ENCODE measurements at places on chromosomes 6 and 20. TPM values are rescaled to one million over a fixed set of nuclear protein-coding genes. Genes with fewer than 3 reads are reported as not detected.

DNA sequence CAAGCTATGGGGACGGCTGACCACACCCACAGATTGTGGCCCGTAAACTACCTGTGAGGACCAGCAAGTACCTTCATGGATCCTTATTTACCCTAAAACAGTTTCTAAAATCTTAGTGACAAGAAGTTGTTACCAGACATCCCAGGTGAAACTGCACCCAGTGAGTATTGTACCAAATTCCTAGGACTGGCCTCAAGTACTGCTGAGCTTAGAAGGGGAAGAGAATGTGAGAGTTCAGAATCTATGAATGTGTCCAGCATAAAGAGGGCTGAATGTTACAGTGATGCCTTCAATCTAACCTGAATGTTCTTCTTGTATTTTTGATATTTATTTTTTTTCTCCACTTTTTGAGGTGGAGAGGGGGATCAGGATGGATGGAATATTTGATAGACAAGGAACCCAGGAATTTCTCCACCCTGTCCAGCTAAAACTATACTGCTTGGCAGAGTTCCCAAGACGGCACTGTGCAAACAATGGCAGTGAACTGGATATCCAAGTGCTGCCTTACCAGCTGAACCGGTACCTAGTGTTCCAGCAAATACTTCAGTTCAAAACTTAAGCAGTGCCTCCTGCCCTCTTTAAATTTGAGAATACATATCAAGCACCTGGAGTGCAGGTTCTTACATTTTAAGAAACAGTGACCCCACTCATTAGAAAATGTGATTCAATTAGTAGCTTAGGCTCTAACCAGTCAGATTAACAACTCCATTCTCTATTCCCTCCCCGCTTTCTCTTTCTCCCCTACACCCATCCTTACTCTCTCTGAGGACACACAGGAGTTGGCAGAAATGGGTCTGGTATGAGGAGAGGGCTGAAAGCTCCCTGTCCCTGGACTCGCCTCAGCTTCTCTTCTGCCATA, 427.3 kb upstream of the FLRT3 start:
- no peak overlapping the region for H3K27ac ChIP-seq
- no peaks in the 10 kb centered on the region for H3K4me1 ChIP-seq
- DNase-seq, result no peak
- no peaks in the 10 kb centered on the region for H3K36me3 ChIP-seq
- H3K4me3 ChIP-seq, result no peak overlapping the region
- no peaks in the 10 kb centered on the region for H3K27me3 ChIP-seq

DNA sequence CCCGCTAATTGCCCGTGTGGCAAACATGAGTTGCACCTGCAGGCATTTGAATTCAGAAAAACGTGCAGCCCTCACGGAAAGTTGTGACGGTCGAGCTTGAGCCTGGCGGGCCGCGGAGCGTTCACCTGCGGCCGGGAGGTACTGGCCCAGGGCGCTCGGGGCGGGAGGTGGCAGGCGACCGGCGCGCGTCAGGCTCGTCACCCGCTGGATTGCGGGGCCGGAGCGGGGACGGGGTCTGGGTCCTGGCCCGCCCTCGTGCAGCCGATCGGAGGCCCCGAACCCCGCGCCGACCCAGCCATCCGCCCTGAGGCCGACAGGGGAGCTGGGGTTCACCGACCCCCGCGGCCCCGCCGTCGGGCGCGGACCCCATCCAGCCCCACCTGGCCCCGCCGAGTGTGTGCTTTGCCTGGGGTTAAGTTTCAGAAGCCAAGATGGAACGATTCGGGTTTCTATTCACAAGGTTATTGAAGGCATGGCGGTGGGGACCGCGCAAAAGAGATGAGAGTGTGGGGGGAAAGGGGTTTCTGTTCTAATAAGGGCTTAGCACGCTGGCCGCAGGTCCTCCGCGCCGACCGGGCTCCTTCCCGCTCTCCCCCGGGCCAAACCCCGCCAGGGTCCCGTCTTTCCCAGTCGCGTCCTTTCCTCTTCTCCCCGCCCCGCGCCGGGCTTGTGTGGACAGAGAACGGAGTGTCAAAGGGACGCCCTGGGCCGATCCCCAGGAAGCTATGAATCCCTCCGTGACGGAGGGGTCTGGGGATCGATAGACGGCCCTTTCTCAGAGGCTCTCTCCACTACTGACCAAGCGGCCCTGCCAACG, 1.6 kb upstream of the HEY2 start:
- peaks cover 2% of the 10 kb centered on the region for H3K4me1 ChIP-seq
- peaks cover 26% of the 10 kb centered on the region for H3K27me3 ChIP-seq
- H3K36me3 ChIP-seq, result no peaks in the 10 kb centered on the region

GRCh38 chr6:67914419-67914818, 720.7 kb upstream of the ADGRB3 start:
- H3K36me3 ChIP-seq, result no peaks in the 10 kb centered on the region
- H3K27ac ChIP-seq, result no peak overlapping the region
- no peaks in the 10 kb centered on the region for H3K4me1 ChIP-seq

- no peak overlapping the region for H3K4me3 ChIP-seq
- peak; percentile 24 for DNase-seq
- peak overlapping the region; percentile 5 for H3K27ac ChIP-seq
- no peaks in the 10 kb centered on the region for H3K4me1 ChIP-seq
These were observed 242.2 kb downstream of the HIVEP2 start for GRCh38 chr6:142702501-142703460.

- H3K4me3 ChIP-seq, result no peak overlapping the region
- peaks cover 15% of the 10 kb centered on the region for H3K4me1 ChIP-seq
- peak overlapping the region; percentile 43 for H3K27ac ChIP-seq
These were observed 3.5 kb upstream of the LBP start for GRCh38 chr20:38342713-38343310.

- no peaks in the 10 kb centered on the region for H3K27me3 ChIP-seq
- no peak overlapping the region for H3K4me3 ChIP-seq
- DNase-seq, result no peak
- peaks cover 35% of the 10 kb centered on the region for H3K36me3 ChIP-seq
- peaks cover 22% of the 10 kb centered on the region for H3K4me1 ChIP-seq
- H3K27ac ChIP-seq, result peak overlapping the region; percentile 77
These were observed 13.9 kb downstream of the ZNF217 start for GRCh38 chr20:53579581-53580375.

SLC18B1 gene
- polyA plus RNA-seq, result 16.9 TPM

LY6G5C gene
- 4.6 TPM for polyA plus RNA-seq
